ENCODE measurements at places on chromosomes 11 and 22.

GRCh38 chr22:29187831-29188230, 17.9 kb upstream of the EMID1 start:
- no peak for DNase-seq

DNA sequence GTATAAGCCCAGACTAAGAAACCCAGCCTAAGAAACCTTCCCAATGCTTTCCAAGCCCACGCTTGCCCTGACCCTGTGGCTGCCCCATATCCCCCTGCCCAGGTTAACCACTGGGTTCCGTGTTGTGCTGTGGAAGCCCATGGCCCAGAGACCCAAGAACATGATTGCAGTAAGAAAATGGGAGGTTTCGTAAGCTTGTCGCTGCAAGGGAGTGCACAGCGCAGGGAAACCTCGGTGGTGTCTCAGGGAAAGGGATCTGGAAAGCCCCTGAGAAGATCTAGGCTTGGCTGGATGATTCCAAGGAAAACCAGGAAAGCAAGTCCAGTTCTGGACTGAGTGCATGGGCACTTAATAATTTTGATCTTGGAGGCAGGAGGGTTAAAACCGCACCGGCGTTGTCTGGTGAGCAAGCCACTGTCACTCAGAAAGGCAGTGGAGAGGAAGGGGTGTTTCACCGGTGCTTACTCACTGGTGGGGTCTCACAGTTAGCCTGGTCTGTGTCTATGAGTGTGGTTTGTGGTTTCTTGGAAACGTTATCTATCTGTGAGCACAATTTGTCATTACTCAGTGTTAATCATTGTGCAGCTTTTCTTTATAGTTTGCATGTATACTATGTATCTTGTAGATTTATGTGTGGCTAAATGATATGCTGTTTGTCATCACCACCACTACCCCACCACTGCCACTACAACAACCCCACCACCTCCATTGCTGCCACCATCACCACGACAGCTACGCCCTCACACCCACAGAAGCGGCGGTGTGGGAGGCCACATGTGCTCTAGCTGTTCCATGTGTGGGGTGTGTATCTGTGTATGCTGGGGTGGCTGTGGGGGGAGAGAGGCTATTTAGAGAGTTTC, 53.3 kb upstream of the PRDM11 start:
- no peak for DNase-seq

DNA sequence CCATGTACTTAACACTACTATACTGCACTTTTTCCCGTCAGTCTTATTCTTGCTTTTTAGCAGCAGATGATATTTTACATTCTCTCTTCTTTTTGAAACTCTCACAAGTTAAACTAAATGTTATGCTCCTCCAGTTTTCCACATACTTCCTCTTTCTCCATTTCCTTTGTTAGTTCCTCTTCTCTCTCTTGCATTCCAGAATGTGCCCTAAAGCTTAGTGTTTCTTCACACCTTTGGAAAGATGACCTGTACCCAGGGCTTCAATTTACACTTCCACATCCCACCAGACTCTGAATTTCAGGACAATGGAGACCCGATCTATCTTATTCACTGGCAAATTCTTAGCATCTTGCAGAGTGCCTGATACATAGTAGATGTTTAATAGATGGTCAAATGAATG, 51.8 kb downstream of the APIP start:
- no peak for DNase-seq

DNA sequence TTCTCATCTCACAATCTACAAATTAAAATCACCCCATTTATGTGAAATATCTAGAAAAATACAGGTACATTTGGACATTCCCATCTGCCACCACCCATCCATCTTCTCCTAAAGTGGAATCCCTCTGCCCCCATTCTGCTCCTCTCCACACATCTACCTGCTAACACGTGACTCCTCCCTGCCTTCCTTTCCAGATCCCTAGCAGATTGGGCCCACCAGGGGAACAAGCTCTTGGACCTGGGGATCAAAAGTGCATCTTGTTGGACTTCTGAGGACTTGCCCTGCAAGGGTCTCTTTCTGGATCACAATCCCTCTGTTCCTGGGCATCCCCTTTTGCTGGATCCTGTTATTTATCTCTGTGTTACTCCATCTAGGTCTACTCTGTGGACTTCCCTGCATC, 107.6 kb downstream of the ZNF280B start:
- DNase-seq: no peak

DNA sequence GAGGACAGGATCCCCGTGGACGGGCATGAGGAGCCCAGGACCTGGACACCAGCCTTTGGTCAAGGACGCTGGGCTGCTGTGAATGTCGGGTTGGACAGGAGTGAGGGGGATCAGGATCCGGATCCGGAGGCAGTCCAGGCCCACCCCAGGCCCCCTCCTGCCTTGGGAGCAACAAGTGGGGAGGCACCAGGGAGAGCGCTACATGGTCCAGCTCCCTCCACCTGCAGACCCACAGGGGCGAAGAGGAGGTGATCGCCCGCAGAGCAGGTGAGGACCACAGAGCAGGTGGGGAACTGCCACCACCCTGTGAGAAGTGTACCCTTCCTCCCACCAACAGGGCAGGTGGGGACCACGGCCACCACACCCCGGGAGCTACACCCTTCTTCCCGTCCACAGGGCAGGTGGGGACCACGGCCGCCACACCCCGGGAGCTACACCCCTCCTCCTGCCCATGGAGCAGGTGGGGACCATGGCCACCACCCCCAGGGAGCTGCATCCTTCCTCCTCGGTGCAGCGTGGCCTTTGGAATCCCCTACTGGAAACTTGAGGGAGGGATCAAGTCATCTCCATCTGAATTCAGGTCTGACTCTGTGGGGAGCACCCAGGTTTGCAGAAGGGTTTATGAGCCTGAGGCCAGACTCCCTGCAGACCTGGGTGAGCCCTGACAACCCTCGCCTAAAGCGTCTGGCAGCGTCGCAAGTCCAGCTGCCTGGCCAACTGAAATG, 141.0 kb downstream of the BRD1 start:
- DNase-seq: no peak

GRCh38 chr11:77054084-77054483, 12.7 kb upstream of the CAPN5 start:
- DNase-seq: no peak

GRCh38 chr22:22687638-22688500, 43.5 kb downstream of the GGTLC2 start:
- no peak for DNase-seq

DNA sequence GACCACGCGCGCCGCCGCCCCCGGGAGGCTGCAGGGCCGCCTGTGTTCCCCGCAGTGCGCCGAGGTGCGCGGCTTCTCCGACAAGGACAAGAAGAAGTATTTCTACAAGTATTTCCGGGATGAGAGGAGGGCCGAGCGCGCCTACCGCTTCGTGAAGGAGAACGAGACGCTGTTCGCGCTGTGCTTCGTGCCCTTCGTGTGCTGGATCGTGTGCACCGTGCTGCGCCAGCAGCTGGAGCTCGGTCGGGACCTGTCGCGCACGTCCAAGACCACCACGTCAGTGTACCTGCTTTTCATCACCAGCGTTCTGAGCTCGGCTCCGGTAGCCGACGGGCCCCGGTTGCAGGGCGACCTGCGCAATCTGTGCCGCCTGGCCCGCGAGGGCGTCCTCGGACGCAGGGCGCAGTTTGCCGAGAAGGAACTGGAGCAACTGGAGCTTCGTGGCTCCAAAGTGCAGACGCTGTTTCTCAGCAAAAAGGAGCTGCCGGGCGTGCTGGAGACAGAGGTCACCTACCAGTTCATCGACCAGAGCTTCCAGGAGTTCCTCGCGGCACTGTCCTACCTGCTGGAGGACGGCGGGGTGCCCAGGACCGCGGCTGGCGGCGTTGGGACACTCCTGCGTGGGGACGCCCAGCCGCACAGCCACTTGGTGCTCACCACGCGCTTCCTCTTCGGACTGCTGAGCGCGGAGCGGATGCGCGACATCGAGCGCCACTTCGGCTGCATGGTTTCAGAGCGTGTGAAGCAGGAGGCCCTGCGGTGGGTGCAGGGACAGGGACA, 2.7 kb downstream of the NLRP6 start:
- no peak for DNase-seq

DNA sequence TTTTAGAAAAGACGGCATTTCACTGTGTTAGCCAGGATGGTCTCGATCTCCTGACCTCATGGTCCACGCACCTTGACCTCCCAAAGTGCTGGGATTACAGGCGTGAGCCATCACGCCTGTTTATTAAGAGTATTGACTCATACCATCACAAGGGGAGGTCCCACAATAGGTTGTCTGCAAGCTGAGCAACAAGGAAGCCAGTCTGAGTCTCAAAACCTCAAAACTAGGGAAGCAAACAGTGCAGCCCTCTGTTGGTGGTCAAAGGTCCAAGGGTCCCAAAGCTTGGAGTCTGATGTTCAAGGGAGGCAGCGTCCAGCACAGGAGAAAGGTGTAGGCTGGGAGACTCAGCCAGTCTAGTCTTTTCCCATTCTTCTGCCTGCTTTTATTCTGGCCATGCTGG, 32.8 kb upstream of the LDLRAD3 start:
- no peak for DNase-seq

DNA sequence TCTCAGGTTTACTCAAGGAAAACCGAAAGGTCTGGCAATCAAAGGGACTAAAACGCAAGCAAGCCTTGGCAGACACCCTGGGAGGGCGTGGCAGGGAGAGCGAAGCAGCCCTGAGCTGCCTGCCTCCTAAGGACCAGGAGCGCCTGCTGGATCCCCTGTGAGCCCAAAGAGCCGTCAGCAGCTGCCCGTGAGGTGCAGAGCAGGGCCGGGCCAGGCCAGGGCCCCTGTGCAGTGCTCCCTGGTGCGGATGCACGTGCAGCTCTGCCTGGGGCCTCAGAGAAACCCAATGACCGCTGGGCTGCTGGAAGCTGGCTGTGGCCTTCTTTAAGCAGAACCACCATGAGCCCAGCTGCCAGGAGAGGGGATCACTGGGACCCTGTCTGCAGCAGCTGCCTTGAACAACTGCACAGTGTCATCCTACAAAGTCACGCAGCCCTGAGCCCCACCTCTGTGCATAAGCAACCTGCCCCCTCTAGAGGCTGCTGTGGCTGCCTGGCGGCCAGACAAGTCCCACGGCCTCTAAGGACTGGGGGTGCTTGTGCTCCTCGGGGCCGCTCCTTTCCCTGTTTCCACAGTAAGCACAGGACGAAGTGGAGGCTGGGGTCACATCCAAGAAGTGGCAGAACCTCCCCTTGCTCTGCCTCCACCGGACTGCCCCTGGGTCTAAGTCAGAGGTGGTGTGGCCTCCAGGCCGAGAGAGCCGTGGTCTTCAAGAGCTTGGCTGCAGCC, 29.1 kb upstream of the COMT start:
- DNase-seq: no peak

GRCh38 chr11:130641876-130642275, 193.4 kb downstream of the ADAMTS15 start:
- no peak for DNase-seq

GRCh38 chr11:65869643-65870306, 2.8 kb downstream of the EFEMP2 start:
- DNase-seq: no peak

DNA sequence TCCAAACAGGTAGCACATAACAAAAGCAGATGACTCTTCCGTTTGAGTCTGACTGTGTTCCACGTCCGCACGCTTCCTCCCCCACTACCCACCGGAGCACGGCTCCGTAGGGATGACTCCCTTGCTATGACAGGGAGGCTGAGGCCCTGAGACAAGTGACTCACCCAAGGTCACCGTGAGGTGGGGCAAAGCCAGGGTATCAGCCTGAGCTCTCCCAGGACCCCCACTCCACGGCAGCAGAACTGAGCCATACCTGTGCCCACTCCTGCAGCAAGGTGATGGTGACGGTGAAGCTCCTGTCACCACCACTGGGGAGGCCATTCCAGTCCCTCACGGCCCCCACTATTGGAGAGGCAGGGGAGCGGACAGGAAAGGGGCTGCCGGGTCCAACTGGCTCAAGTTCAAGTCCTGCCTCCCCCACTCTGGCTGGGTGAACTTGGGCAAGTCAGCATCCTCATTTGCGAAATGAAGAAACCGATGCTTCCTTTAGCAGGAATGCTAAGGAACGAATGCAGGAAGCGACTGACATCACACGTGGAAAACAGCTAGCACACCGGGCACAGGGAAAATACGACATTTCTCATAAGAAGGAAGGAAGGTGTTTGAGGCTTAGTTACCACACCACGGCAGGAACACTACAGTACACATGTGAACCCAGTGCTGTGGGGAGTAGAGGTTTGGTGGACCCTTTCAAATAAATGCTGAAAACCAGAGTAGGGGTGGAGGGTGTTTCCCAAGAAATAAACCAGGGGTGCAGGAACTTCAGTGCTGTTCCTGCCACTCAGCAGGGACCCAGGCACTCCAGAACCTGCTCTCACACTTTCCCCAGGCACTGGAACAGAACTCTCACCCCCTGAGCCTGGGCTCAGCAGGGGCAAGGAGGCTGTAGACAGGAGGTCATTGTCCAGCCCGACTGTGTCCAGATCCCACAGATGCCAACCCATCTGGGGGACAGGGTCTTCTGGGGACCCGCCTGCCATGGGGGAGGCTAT, 32.4 kb upstream of the CBX7 start:
- no peak for DNase-seq

DNA sequence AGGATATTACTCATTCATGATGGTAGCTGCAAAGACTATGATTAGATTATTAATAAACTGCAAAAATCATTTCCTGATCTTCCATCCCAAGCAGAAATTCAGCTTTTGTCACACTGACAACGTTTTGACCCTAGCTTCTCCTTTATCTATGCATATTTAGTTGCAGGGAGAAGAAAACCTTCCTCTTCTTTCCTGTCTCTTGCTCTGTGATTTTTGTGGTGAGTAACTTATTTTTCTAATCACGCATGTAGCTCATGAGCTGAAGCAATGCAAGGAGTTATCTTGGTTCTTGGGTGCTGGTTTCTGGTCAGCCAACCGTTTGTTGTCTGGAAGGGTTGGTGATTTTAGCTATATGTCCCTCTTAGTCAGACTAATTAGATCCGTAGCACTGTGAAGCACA, 56.4 kb downstream of the FDX1 start:
- DNase-seq: no peak

- DNase-seq: no peak
These were observed 21.1 kb downstream of the PHF21B start for GRCh38 chr22:44988671-44989070.

- DNase-seq: no peak
These were observed 33.1 kb downstream of the C11orf58 start for GRCh38 chr11:16771350-16772140.

- DNase-seq: no peak
These were observed 31.1 kb downstream of the GRAMD1B start for GRCh38 chr11:123461164-123461563.

- DNase-seq: no peak
These were observed 86.8 kb downstream of the BMAL1 start for GRCh38 chr11:13364388-13364787.

DNA sequence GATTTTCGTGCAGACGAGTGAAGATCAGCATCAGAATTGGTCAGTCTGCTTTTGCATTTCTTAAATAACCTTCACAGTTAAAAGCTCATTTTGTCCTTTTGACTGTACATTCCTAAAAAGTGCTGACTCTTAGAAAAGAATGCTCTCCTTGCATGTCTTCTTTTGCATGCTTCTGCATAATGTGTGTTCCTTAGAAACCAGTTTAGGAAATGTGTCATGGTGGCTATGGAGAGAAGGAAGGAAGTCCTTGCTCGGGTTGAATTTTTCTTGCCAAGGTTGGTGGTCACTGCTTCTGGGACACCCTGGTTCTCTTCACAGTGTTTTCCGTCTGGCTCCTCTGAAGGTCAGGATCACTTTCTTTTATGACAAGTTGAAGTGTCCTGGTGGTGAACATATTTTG, 6.8 kb downstream of the AP2A2 start:
- DNase-seq: no peak

Measured in stimulated activated CD8-positive, alpha-beta memory T cell treated with anti-CD3 and anti-CD28 coated beads, Interleukin-7, amount 100 ng/mL, for 24 hours (primary cell).